ENCODE measurements at places on chromosomes 1 and 21.

- DNase-seq: no peak
Measured at GRCh38 chr1:27332536-27333281, 9.1 kb upstream of the SYTL1 start.

DNA sequence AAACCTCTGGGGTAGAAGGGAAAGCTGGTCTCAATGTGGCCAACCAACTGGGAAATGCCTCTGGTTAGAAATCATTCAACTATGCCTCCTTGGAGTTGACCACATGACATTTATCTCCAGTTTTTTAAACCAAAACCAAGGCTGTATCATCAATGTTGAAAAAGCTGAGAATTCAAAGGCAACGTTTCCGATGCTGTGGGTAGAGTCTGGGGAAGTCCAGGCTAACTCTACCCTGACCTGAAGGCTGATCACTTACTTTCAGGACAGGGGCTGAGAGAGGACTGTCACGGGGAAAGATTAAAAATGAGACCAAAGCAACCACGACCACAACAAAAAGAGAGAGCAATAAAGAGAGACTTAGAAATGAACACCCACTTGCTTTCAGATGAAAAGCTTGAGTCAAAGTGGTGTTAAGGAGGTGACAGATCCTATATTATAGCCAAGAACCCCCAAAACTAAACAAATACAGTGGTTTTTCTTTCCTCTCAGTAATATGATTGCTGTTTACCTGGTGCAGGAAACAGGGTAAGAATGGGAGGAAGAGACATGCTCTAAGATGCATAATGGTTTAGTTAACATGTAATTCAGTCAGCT lies 90.8 kb upstream of the TNFSF4 start:
- no peak for DNase-seq

DNA sequence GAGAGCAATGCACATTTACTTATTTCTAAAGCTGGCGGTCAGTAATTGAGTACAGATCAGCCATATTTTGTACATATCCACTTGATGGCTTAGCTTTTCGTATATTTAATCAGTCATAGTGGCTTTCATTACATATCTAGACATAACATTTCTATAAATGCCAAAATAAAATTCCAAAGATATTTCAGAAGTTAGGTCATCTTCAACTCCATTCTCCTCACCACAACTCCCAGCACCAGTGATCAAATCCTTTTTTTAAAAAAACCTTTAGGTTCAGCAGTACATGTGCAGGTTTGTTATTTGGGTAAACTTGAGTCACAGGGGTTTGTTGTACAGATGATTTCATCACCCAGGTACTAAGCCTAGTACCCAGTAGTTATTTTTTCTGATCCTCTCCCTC lies 53.9 kb upstream of the GNG4 start:
- no peak for DNase-seq

GRCh38 chr1:64304823-64305222 lies 101.4 kb downstream of the UBE2U start:
- no peak for DNase-seq

GRCh38 chr1:116232989-116233514 lies 121.9 kb downstream of the MAB21L3 start:
- no peak for DNase-seq

DNA sequence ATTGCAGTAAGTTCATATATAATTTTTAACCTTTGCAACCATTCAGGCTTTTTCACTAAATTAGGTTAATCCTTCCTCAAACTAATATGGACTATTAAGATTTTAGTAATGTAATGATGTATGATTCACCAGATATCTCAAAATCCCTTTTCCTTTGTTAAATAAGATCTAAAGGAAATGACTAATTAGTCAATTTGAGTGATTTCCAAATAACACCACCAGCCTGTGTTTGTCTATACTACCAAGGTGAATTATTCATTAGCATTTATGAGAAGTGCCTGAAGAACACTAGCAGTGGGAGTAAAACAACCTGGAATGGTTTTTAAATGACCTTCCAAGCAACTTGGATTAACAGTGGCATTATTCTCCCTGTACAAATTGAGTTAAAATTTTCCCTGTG lies 670.6 kb upstream of the PKN2 start:
- no peak for DNase-seq

DNA sequence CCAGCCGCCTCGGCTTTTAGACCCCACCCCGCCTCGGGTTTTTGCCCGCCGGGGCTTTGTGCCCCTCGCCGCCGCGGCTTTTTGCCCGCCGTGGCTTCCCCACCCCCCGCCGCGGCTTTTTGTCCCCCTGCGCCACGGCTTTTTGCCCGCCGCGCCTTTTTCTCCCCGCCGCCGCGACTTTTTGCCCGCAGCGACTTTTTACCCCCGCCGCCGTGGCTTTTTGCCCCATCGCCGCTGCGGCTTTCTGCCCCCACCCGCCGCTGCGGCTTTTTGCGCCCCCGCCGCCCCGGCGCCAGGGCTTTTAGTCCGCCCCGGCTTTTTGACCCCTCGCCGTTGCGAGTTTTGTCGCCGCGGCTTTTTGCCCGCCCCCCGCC lies 474.4 kb downstream of the FAM72C start:
- peak; percentile 12 for DNase-seq

- DNase-seq: no peak
Measured at GRCh38 chr1:243246916-243247315, 8.2 kb downstream of the CEP170 start.

GRCh38 chr1:226401355-226402303 lies 6.3 kb downstream of the PARP1 start:
- no peak for DNase-seq

GRCh38 chr1:91557039-91557690 lies 56.5 kb downstream of the CDC7 start:
- no peak for DNase-seq

GRCh38 chr1:177471244-177471643 lies 300.5 kb downstream of the BRINP2 start:
- DNase-seq: no peak

GRCh38 chr1:96515430-96515829 lies 206.2 kb upstream of the PTBP2 start:
- no peak for DNase-seq

- DNase-seq: no peak
Measured at GRCh38 chr1:70993798-70994197, 53.8 kb downstream of the PTGER3 start.

DNA sequence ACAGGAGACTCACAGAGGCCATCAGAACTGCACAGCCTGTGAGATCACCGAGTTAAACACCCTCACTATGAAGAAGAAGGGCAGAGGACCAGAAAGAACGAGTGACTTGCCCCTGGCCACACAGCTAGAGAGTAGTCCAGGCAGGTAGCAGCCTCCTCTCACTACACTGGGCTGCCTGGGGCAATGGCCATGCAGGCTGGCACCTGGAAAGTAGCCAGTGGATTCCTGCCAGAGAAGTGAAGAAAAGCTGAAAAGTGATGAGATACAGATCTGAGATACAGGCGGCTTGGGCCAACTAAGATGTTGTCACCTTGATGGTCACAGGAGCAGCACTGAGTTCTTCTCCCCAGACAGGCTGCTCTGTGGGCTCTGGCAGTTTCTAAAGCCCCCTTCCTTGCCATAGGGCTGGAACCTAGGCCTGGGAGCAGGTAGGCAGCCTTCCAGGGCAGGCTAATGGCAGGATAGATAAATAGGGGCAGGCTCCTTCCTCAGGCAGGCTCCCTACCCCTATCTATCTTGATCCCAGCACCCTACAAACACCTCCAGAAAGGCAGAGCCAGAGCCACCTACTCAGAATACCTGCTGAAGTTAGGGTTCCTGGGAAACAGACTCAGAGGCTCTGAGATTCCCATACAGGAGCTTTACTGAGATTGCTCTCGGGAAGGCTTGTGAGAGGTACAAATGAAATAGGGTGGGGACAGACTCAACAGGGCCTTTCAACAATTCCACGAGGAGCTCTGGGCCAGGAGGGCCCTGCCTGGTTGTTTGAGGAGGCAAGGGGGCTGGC lies 106.3 kb downstream of the BEND5 start:
- DNase-seq: no peak

DNA sequence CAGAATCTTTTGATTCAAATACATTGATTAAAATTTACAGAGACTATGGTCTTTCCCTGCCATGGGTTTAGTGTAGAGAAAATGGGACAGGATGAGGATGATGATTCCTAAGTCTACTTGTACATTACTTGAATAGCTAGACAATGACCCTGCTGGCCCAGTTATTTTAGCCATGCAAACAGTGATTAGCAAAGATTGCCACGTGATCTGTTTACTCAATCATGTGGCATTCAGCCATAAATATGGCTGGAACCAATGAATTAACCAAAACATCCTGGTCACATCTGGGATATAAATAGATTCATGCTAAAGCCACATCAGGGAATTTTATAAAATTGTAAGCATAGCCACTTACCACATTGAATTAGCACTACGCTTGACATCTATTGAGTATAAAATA lies 167.3 kb downstream of the PBX1 start:
- DNase-seq: peak; percentile 44

DNA sequence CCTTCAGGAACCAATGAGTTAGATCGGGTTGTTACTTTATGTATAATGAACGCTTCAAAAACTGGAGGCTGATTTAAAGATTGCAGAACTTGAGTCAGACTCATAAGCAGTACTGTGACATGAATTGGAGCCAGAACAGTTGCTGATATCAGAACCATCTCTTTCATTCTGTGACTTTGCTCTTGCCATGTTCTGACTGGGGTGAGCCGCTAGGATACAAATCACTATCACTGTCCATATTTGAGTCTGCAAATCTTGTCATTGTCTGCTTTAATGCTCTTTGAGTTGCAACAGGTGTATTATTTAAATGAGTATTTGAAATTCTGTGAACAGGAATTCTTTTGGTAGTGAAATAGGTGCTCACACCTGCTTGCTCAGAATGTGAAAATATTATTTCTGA lies 52.5 kb downstream of the LRIG2 start:
- DNase-seq: no peak

- DNase-seq: no peak
Measured at GRCh38 chr1:185969524-185969991, 235.4 kb downstream of the HMCN1 start.

GRCh38 chr1:192530254-192530653 lies 45.3 kb upstream of the RGS1 start:
- DNase-seq: no peak

DNA sequence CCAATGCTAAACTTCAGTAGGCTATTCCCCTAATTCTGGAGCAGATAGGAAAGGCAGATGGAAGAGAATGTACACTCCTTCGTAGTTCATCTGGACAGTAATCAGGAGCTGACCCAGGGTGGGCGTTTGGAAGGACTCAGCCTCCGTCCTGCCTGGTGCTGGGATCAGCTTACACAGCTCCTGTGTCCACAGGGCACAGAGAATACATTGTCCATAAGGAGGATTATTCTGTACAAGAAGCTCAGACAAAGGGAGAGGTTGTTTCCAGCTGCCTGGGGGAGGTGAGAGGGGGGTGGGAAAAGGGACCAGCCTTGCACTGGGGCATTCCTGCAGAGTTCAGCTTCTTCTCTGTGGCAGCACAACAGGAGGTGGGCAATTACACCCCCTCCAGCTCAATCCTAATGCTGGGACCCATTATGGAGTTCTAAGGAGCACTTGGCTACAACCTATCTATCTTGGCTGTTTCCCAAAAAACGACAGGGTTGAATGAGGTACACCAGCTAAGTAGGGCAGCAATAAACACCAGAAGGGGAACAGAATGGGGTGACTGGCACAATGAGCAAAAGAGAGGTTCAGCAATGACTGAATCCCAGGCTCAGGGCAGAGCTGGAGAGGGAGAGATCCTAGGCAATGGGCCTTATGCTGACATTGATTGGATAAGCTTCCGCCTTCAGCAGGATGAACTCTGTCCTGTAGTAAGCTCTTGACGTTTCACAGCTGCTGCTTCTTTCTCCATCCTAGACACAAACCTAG lies 7.4 kb downstream of the MED8 start:
- DNase-seq: no peak

GRCh38 chr1:119308130-119308700 lies 60.4 kb upstream of the HAO2 start:
- DNase-seq: no peak

GRCh38 chr1:175714350-175714749 lies 29.0 kb downstream of the TNR start:
- DNase-seq: no peak

- no peak for DNase-seq
Measured at GRCh38 chr1:174408146-174408545, 39.6 kb upstream of the GPR52 start.

- DNase-seq: no peak
Measured at GRCh38 chr1:29586215-29586614, 349.9 kb downstream of the PTPRU start.

DNA sequence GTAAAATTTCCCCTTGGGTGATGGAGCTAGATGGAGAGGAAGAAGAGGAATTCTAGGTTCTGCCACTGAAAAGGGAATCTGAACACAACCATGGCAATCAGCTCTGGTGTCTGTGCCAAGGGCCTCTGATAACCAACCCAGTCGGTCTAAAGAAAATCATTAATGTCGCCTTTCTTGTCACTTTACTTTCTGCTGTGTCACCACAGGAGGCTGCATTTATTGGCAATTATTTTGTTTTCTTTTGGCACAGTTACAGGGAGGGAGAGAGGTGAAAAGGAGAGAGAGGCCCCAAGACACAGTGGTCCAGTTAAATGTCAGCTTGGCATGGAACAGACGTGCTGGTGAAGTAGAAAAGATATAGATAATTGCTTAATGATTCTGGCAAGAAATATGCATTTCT lies 287.0 kb downstream of the ASTN1 start:
- DNase-seq: no peak

GRCh38 chr1:117030271-117030877 lies 28.8 kb downstream of the CD101 start:
- no peak for DNase-seq

GRCh38 chr1:14786109-14786675 lies 187.7 kb downstream of the KAZN start:
- DNase-seq: no peak

DNA sequence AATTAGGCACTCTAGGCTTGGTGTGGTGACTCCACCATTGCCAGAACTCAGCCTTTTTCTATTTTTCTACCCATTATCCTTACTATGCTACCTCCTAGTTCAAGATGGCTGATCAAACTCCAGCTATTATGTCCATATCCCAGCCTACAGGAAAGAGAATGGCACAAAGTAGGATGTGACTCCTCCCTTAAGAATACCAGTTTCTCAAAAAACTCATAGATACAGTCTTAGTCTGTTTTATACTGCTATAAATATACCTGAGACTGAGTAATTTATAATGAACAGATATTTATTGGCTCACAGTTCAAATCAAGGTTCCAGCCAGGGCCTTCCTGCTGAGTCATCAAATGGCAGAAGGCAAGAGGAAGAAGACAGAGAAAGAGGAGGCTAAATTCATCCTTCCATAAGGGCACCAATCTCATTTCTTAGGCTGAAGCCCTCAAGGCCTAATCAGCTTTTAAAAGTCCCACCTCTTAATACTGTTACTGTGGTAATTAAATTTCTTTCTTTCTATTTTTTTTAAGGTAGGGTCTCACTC lies 542.8 kb upstream of the BEND5 start:
- no peak for DNase-seq
